ENCODE measurements at places on chromosomes 1 and 21. TPM values are rescaled to one million over a fixed set of nuclear protein-coding genes. Genes with fewer than 3 reads are reported as not detected.

CD1E gene
- total RNA-seq = not detected

OR6K6 gene
- not detected for total RNA-seq

- no peak for DNase-seq
Observed at GRCh38 chr21:45126204-45126626, 51.8 kb downstream of the ADARB1 start.

DNA sequence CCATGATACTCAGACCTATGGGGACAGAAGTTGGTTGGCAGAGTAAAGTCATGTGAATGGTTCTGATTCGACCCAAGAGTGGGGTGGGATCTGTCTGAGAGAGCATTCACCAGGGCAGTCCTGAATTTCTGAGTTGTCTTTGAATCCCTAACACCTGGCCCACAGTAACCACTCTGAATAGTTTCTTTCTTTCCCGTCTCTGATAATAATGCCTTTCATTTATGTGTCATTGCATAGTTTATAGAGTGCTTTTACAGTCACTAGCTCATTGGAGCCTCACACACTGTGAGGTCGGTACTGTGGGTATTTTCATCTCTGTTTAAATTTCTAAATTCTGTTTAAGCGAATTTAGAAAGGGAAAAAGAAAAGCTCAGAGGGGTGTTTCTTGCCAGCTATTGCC, 147.1 kb downstream of the C1orf21 start:
- no peak for DNase-seq

GRCh38 chr1:195663549-195664280, 944.5 kb downstream of the KCNT2 start:
- no peak for DNase-seq

- DNase-seq = no peak
Observed at GRCh38 chr1:200471739-200472138, 61.9 kb upstream of the ZNF281 start.

- DNase-seq = no peak
Observed at GRCh38 chr21:18987520-18988026, 584.0 kb upstream of the TMPRSS15 start.

DNA sequence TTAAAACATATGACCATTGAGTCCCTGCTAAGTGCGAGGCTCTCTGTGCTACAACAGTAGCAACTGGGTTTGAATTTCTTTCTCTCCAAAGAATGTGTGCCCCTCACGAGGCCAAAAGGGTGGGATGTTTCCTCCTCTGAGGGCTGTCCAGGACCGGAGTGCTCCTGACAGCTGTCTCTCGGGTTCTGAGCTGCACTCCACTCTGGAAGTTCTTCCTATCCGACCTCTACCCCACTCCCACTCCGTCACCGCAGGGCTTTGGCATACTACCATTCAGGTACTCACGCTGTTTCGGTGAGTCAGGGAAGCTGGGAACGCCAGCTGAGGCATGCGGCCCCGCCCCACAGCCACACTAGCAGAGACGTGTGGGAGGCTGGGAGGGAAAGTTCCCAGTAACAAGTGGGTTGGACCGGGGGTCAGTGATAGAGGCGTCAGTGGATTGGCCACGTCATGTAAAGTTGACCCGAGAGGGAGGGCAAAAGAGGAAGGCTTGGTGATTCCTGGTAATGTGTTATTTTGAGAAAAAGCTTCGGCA, 705 bp upstream of the SLC50A1 start:
- DNase-seq = peak; percentile 92

DNA sequence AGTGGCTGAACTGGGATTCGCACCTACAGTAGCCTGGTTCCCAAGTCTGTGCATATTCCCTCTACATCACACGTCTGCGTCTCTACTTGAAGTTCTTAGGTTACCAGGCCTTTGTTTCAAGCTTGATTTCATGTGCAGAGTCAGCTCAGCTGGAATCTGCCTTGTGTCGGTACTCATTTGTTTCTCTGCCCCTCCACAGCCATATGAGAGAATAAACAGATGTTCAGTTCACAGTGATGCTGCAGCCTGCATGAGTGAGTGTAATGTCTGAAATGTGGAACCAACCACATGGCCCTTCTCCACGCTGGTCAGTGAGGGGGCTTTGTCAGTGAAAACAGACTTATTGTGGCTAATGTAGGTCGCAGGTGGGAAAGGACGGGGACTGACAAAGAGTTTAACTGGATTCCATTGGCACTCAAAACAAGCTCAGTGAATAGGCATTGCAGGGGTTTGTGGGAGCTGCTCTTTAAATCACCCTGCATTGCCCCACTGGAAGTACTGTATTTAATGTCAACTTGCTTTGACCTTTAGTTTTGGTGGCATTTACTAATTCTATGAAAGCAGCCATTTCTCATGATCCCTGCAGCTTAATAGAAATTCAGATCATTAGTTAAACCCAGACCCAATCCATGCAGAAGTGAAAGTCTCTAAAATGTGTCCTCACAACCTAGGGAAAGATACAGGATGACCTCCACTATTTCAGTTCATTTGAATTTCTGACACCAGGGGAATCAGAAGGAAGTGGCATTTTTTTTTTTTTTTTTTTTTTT, 136.4 kb upstream of the FAM78B start:
- DNase-seq = no peak

DNA sequence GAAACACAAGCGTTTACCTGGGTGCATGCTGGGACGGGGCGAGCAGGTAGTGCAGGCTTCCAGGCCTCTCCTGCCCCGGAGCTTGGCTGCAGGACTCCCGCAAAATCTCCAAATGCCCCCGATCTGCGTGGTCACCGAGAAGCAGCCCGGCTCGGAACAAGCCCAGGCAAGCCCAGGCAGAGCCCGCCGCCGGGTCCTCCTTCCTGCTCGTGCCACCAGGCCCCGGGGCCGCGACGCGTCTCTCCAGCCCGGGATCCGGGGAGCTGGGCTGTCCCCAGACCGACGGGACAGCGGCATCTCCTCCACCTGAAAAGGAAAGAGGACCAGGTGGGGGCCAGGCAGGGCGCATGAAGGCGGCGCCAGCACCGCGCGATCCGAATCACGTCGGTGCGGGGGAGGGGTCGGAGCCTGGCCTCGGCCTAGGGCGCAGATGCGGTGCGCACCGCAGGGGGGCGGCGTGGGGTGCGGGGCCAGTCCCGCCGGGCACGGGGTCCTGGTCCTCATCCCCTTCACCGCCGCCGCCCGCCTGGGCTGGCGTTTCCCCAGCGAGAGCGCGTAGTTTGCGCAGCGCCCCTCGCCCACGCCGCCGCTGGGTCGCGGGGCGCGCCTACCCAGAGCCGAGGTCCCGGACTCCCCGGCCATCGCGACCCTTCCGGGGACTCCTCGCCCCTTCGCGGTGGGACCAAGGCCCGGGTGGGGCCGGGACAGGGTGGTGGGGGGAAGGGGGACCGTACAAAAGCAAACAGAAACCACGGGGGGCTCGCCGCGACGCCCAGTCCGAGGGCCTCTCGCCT, 52.4 kb upstream of the H6PD start:
- DNase-seq = peak; percentile 43

GRCh38 chr1:232643251-232643650, 13.3 kb upstream of the SIPA1L2 start:
- DNase-seq = no peak

- DNase-seq = no peak
Observed at GRCh38 chr1:243945727-243946126, 95.7 kb upstream of the AKT3 start.

DNA sequence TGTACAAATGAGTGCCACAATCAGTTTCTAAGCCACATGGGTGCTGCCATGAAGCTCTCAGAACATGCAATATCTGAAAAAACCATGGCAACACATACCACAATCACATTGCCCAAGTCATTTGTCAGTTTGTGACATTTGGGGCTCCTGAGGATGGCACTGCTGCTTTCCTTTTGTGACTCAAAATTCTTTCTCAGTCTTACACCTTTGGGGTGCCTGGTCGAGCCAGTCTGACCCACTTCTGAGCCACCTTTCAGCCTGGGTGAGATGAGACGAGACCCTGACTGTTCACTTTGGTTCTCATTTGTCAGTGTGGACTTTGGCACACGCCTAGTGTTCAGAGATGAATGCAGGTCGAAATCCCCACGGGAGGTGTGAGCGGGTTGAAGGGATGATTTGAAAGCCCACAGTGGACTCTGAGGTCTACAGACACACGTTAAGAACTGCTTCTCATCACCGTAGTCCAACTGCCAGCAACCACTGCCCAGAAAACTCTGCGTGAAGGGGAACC, 8.0 kb downstream of the BATF3 start:
- no peak for DNase-seq

DNA sequence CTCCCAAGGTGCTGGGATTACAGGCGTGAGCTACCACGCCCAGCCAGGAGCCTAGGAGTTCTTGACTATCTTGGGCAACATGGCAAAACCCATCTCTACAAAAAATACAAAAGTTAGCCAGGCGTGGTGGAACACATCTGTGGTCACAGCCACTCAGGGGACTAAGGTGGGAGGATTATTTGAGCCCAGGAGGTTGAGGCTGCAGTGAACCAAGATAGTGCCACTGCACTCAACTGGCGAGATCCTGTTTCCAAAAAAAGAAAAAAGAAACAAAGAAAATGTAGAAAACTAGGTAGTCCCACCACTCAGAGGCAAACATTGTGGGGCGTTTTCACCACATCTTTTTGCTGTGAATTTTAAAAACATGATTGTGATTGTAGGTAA, 141.3 kb downstream of the ZZZ3 start:
- no peak for DNase-seq

DNA sequence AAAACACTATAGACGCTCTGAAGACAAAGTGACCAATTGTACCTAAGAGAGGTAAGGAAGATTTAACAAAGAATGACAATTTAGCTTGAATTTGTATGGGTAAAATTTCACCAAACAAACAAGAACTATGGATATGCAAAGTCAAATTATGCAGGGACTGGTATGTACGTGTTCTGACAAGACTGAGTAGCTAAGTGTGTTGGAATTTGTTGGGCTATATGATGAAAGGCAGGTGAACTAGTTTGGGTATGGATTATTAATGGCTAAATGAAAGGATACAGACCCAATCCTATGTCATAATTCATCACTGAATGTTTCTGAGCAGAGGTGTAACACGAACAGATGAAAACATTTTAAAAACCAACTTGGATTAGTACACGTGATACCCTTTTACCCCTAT, 7.6 kb downstream of the DNTTIP2 start:
- DNase-seq = no peak

GRCh38 chr1:201584471-201585092, 45.7 kb downstream of the NAV1 start:
- DNase-seq = peak; percentile 68

DNA sequence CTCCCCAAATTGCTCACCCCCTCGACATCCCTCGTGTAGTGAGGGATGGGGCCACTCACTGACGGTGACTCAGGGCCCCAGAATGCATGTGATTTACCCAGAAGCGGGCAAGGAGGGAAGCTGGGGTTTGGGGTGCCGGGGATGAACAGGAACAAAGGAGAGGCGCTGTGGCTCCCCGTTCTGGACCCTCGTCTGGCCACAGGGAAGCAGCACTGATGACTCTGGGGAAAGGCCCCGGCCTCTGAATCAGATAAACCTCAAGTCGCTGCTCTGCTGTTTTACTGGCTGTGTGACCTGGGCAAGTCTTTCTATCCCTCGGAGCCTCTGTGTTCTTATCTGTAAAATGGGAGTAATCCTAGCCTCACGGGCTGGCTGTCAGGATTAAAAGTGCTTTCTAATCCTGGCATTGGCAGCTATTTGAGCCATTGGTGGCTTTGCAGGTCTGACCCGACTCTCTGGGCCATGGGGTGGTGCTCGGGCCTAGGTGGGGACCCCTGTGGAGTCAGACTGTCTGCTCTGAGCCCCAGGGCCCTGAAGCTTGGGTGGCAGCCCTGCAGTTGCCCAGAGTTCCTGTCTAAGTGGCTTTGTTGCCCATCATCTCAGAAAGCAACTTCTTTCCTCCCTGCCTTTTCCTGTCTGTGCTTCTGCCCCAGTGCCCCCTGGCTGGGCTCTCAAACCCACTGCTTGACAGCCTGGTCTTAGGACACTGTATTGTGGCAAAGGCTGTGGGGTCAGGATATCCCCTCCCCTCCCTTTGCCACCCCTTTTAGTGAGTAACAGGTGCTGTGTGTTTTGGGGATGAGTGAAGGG, 5.5 kb downstream of the TNFRSF1B start:
- no peak for DNase-seq
